SHP77 (cell line): ENCODE measurements at places on chromosomes 11 and 22.

GRCh38 chr11:72831521-72832300 is 17.5 kb downstream of the ATG16L2 start:
- peak; percentile 90 for DNase-seq

DNA sequence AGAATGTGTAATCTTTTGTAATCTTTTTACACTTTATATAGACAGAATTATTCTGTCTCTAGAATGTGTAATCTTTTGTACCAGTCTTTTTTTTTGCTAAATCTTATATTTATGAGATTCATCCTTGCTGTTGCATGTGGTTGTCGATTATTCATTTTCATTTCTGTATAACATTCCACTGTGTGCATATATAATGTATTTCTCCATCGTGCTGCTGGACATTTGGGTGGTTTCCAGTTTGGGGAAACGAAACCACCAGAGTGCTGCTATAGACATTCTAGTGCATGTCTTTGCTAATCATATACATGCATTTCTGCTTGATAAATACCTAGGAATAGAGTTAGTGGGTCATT is 146.5 kb downstream of the GRIK4 start:
- DNase-seq = no peak

DNA sequence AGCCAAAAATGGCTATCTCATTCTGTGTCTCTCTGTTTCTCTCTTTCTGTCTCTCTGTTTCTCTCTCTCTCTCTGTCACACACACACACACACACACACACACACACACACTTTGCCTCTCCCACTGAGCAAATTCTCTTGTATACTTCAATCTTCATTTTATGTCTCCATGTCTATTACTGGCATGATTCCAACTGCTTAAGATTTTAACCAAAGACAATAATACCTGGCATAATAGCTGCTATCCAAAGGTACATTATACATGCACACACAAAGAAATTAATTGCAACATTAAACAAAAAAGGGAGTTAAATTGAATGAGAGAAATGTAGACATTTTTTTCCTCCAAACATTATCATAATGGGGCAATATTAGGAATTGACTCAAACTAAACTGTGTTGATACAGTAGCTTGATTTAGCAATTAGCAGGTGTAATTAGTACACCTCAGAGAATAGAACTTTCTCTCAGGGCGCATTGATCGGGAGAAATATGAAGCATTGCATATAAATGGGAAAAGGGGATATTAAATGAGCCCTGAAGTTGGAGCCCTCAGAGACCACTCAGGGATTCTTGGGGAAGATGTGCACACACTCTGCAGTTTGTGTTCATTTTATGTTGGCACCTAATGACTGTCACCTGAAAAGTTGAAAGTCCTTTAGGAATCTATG is 17.4 kb upstream of the SLC1A2 start:
- no peak for DNase-seq

GRCh38 chr22:41043722-41044121 is 48.7 kb upstream of the EP300 start:
- DNase-seq = no peak

- no peak for DNase-seq
Observed at GRCh38 chr11:24060125-24060524, 436.7 kb upstream of the LUZP2 start.

DNA sequence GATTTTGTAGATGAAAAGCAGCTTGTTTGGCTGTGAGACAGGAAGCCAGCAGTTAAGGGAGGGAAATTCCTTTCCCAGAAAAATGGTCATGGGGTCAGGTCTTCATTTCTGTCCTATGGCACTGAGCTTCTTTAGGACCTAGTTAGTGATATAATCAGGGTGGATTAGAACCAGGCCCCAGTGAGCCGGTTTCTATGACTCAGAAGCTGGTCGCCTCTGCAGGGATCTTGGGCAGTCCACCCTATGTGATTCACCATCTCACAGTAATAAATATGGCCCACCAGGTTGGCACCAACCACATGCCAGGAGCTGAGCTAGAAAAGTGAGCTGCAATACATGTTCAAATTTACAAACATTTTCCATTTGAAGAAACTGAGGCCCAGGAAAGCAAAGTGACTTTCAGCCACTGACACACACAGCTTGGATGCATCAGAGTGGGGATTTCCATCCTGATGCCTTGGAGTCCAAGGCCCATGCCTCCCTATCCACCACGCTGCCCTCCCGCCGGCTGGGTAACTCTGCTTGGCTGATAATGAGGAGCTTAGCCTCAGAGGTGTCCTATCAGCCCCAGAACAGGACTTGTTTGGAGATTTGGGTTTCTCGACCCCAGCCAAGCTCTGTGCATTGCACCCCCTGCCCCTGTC is 42.0 kb downstream of the CD82 start:
- DNase-seq = no peak

GRCh38 chr11:110948112-110948511 is 235.9 kb upstream of the ARHGAP20 start:
- no peak for DNase-seq

DNA sequence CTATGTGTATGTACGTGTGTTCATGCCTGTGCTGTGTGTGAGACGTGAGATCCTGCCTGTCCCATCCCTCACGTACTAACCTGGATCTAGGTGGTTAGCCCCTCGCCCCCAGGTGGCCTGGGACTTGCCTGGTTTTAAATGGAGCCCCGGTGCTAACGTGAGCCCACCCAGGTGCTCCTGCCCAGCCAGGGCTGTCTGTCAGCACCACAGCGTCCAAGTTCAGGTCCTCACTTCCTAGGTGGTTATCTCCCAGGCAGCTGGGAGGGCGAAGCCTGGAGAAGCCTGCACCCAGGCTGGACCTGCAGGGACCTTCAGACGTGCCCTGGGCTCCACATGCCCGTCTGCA is 86.0 kb downstream of the KCNQ1 start:
- no peak for DNase-seq

GRCh38 chr22:48968201-48968959 is 859.3 kb downstream of the BRD1 start:
- DNase-seq = peak; percentile 37

- no peak for DNase-seq
Observed at GRCh38 chr11:131928992-131929391, 558.6 kb downstream of the NTM start.

DNA sequence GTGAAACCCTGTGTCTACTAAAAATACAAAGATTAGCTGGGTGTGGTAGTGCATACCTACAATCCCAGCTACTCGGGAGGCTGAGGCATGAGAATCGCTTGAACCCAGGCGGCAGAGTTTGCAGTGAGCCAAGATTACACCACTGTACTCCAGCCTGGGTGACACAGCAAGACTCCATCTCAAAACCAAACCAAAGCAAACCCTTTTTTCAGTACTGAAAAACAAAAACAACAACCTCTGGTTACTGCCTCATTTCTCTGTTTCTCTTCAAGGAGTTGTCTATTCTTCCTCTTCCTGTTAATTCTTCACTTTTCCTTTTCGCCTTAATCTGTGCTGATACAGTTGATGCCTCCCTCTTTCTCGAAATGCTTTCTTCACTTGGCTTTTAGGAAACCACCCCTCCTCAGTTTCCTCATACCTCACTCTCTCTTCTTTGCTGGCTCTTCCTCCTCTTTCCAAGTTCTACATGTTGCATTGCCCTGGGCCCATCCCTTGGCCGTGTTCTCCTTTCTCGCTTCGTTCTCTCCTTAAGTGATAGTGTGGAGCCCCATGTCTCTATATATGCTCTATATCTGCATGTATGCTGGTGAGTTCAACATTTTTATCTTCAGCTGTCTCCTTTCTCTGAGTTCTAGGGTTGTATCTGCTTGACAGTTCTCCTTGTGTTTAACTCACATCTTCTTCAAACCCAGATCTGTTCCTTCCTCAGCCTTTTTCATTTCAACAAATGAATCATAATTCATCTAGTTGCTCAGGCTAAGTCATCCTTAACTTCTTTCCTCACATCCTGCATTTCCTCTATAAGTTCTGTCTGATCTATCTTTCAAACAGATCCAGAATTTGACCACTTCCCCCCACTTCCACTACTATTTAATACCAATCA is 37.1 kb downstream of the NUCB2 start:
- no peak for DNase-seq

GRCh38 chr11:92383430-92383829 is 158.8 kb downstream of the FAT3 start:
- no peak for DNase-seq

DNA sequence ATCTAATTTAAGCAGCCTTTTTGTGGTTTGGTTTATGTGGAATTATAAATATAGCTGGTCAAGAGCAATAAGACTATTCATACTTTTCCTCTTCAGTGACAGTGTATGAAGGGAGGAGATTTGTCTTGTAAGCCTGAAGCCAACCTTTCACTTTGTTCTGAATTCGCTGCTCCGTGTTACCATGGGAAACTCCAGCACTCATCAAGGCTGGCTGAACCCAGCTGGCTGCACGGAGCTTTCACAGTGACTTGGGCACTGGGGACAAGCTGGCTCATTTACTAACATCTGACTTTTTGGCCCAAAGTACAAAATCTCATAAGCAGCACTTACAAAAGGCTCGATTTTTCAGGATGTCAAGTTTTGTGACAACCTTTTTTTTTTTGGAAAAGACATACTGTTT is 120.4 kb upstream of the GRIA4 start:
- no peak for DNase-seq

- DNase-seq = no peak
Observed at GRCh38 chr11:111259896-111260295, 14.4 kb downstream of the POU2AF2 start.

DNA sequence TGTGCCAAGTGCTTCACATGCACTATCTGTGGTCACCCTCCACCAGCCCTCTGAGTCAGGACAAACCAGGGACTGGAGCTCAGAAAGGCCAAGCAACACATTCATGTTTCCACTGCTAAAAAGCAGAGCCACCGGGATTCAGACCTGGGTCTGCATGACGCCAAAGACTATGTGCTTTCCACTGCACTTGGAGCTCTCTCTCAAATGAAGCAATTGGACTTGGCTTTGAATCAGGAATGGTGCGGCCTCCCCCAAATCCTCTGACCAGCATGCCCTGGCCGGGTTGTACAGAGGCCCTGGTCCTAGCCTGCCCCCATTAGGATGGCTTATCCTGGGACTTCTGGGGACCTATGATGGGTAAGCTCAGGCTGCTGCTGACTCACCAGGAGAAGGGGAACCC is 80.7 kb downstream of the PKNOX2 start:
- DNase-seq = no peak

DNA sequence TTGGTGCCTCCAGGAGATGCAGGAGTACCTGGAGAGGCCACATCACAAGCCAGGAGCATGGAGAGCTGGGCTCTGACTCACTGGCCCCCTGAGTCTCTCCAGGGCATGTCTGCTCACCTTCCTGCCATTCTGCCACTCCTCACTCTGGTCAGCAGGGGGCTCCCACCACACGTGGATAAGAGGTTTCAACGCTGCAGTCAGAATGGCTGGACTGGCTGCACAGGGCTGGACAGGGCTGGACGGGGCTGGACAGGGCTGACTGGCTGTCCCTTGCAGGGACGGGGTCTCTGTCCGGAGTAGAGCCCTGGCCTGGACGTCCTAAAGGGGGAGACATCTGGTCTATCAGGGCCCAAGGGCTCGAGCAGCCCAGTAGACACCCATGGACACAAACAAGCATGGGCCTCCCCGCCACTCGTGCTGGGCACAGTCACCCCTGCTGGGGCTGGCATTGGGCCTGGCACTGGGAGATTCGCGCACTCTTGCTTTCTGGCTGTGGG is 34.6 kb downstream of the CYTH4 start:
- peak; percentile 75 for DNase-seq

GRCh38 chr11:132556316-132556715 is 976.0 kb downstream of the OPCML start:
- DNase-seq = no peak

GRCh38 chr11:72378704-72379383 is 55.5 kb downstream of the CLPB start:
- DNase-seq = no peak

- DNase-seq = peak; percentile 24
Observed at GRCh38 chr11:45176996-45177395, 30.6 kb downstream of the PRDM11 start.

DNA sequence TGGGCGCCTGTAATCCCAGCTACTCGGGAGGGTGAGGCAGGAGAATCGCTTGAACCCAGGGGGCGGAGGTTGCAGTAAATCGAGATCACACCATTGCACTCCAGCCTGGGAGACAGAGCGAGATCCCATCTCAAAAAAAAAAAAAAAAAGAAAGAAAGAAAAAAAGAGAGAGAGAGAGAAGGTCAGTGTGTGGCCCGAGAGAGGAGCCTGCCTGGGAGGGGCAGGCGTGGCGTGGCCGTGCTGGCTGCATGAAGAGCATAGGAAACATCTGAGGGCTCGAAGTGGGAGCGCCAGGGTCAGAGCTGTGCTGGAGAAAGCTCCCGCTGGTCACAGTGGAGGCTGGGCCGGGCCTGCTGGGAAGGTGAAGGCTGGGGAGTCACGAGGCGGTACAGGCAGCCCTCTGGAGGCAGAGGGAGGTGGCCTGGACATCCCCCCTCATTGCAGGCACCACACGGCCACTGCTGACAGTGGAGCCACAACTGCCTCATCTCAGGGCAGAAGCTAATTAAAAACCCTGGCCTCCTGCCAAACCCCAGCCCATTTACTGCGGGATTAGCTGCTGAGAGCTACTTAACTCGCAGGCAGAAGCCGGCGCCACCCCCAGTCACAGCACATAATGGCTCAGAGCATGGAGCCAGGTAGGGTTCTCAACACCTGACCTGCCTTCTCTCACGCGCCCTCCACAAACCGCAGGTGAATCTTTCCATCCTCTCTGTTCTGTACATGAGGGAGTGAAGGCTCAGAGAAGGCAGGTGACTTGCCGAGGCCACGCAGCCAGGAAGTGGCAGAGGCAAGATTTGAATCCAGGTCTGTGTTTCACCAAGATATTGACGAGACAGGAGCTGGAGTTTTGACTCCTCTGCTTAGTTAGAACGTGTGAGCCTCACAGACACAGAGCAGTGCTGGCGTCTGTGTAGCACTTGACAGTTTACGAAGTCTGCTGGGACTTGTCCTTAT is 32.6 kb downstream of the NFAM1 start:
- DNase-seq = peak; percentile 84

DNA sequence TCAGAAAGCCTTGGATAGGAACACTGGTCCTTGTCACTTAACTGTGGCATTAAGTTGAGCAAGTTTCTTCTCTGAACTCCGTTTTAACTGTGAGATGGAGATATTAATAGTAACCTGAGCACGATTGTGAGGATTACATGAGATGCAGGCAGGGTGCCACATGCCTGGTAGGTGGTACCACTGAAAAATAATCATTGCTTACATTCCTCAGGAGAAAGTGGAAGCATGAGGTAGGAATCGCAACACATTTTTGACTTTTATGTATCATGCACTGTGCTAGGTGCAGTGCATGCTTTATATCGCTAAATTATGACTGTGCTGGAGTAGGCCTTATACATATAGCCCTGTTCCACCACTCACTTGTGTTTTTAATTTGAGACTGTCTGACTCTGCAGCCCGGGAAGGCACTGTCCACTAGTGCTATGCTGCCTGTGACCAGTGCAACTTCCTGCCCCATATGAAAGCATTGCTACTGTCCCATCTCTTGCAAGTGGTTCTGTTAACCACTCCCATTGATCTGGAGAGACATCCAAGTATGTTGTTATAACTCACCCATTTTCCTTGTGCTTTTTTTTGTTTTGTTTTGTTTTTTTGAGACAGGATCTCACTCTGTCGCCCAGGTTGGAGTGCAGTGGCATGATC is 1.0 kb downstream of the UQCR10 start:
- DNase-seq = no peak
